Astrocyte of the hippocampus (primary cell): ENCODE measurements at places on chromosomes 3 and 15.

GRCh38 chr15:67132276-67132675 lies 66.9 kb downstream of the SMAD3 start:
- DNase-seq = no peak

DNA sequence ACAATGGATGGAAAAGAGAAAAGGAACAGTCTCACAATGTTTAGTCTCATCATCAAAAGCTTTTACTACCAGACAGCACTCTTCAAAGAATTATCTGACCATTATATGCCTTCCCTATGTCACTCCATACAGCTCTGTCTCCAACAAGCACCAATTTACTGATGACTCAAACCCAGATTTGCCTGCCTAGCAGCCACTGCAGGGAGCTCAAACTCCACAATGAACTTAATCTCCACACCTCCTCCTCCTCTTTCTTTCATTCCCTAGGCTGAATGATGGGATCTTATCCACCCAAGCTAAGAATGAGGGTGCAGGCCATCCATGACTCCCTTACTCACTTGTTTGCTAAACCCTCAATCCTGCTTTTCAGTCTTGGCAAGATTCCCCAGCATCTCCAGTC lies 45.5 kb downstream of the NBEAL2 start:
- peak; percentile 51 for DNase-seq

DNA sequence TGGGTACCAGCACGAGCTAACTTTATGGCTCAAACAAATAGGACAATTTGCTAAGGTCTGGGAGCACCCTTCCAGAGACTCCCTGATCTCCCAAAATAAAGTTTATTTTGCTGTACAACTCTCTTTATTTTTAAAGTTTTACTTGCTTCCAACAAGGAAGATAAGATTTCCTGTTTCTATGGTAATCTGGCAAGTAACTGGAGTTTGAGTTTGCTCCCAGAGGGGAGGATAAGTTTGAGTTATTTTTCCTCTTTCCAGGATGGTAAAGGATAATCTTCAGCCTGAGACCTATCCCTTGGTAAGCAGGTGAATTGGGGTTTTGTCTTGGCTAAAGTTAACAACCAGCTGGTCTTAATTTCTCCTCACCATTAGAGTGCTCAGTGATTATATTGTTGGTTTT lies 1019.4 kb upstream of the ALCAM start:
- no peak for DNase-seq

- peak; percentile 81 for DNase-seq
These were observed 68.0 kb upstream of the ONECUT1 start for GRCh38 chr15:52857937-52858781.

DNA sequence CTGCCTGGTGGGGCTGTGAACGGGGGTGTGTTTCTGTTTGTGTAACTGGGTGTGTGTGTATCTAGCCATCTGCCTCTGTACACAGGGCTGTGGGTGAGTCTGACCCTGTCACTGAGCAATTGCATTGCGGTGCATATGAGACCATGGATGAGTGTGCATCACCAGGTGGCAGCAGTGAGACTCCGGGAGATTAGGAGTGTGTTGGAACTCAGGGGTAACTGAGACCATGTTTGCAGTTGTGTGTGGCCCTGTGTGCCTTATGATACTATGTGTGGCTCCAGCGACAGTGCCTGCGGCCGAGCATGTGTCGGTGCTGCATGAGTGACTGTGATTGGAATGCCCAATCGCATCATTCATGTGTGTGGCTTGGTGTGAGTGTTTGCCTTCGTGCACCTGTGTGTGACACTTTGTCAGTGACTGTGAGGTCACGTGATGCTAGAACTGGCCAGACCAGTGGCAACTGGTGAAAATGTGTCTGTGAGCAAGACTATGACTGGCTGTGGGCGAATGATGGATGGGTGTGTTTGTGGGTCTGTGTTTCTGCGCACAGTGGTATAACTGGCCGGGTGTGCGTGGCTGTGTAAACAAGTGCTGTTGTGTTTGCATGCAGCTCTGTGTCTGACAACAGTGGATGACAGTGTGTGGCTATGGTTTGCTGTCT lies 14.0 kb downstream of the VILL start:
- peak; percentile 83 for DNase-seq

DNA sequence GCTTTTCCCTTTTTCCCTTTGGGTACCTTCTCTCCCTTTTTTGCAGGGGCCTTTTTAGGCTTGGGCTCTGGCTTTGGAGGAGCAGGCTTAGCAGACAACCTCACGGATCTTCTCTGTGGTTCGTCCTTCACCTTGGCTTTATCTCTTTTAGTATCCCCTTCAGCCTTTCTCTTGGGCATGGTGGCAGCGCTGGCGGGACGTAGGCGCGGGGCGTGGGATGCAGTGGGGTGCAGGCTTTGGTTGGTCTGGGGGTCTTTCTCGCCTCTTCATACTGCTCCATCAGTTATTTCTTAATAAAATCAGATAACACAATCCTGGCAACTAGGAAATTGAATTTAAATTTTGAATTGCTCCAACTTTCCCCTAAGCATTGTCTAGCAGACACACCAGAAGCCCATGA lies 11.3 kb upstream of the ATP1B3 start:
- no peak for DNase-seq

DNA sequence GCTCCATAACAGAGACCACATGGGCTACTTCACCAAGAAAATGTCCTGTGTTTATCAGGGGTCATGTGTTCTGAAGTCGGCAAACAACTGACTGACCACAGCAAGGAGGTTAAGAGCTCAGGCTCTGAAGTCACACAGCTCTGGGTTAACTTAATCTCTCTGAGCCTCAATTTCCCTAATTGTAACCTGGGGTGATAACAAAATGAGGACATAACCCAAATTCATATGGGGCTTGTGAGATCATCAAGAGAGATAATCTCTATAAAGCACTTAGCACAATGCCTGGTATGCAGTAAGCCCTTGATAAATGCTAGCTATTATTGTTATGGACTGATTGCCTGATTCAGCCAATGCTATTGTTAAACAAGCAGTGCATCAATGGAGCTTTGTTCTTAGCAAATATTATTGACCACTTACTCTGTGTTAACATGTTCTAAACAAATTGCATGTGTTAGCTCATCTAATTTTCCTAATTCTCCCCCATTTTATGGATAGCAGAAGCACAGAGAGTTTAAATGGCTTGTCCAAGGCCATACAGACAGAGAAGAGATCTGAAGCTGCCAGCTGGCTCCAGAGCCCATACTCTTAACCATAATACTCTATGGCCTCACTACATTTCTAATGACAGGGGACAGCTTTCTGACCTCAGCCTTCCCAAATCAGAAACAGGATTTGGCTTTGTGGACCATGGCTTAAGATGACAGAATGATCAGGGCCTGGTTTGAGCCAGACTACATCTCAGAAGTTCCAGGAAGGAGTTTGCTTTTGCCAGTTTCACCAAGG lies 78.3 kb downstream of the SHQ1 start:
- no peak for DNase-seq

GRCh38 chr3:136994772-136995516 lies 37.2 kb downstream of the IL20RB start:
- peak; percentile 80 for DNase-seq

DNA sequence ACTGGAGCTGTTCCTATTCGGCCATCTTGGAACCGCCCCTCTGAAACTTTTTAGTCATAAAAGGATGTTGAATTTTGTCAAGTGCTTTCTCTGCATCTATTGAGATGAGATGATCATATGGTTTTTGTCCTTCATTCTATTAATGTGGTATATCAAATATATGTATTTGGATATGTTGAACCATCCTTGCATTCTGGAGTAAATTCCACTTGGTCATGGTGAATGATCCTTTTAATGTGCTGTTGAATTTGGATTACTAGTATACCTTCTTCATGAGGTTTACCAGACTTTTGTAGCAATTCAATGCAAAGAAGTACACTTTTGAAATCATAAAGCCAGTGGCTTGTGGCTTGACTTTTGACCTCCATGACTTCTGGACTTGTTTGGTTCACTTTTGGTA lies 33.4 kb upstream of the XRN1 start:
- DNase-seq = no peak

- DNase-seq = no peak
These were observed 104.3 kb upstream of the FRMD4B start for GRCh38 chr3:69490235-69490634.

- DNase-seq = no peak
These were observed 46.0 kb downstream of the TEX9 start for GRCh38 chr15:56411122-56411749.

DNA sequence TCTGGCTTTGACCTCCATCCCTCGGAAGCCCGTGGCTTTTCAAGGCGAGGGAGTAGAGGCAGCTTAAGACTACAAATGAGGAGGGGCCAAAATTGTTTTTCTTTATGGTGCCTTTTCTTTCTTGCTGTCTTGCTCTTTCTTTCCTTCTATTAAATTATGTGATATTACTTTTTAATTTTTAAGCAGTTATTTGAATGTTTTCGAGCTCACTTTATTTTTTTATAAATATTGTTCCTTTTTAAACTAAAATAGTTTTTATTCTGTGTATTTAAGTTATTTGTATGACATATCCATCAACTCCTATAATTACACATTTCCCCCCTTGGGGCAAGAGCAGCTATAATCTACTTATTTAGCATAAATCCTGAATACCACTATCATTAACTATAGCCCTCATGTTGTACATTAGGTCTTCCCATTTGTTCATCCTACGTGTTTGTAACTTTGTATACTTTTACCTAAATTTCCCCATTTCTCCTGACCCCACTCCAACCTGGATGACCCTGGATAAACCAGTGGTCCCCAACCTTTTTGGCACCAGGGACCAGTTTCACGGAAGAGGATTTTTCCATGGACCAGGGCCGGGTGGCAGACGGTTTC lies 622 bp upstream of the PLSCR1 start:
- DNase-seq = no peak

GRCh38 chr15:78178064-78178463 lies 28.9 kb downstream of the IDH3A start:
- DNase-seq = no peak

DNA sequence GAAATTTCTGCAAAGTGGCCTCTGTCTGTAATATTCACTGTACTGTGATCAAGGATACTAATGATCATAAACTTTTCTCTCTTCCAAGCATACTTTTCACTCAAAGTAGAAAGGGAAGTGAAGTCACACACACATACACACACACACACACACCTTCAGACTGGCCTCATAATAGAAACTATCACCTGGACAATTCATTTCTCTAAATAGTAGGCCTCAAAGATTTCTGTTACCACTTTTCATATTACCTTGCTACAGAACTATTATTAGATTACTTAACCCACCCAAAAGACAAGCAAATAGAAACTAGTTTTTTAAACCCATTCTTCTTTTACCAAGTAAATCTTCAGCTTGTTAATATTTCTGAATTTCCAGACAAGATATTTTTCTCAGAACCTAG lies 12.2 kb downstream of the CPB1 start:
- DNase-seq = no peak

- DNase-seq = no peak
These were observed 167.1 kb upstream of the WNT5A start for GRCh38 chr3:55654123-55654760.

DNA sequence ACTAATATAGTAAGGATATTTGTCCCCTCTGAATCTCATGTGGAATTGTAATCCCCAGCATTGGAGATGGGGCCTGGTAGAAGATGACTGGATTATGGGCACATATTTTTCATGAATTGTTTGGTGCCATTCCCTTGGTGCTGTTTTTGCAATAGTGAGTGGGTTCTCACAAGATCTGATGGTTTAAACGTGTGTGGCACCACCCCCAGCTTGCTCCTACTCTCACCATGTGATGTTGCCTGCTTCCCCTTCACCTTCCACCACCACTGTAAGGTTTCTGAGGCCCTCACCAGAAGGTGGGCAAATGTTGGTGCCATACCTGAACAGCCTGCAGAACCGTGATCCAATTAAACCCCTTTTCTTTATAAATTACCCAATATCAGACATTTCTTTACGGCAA lies 28.1 kb upstream of the SERPINI2 start:
- DNase-seq = no peak

- no peak for DNase-seq
These were observed 1.6 kb downstream of the FAM131A start for GRCh38 chr3:184339001-184339400.

DNA sequence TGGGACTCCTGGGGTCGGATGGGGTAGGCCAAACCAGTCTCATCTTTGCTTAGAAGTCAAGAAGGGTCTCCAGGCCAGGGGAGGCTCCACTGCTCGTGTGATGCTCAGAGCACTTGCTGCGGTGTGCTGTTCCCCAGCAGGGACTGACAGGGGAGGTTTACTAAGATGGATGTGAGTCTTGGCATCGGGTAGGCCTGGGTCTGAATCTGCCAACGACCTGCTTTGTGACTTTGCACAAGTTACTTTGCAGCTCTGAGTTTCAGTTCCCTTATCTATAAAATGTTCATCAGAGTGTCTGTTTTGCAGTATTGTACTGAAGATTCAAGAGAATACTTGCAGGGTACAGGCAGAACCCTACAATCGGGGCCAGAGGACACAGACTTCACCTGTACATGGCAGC lies 17.3 kb upstream of the CDCP1 start:
- no peak for DNase-seq

DNA sequence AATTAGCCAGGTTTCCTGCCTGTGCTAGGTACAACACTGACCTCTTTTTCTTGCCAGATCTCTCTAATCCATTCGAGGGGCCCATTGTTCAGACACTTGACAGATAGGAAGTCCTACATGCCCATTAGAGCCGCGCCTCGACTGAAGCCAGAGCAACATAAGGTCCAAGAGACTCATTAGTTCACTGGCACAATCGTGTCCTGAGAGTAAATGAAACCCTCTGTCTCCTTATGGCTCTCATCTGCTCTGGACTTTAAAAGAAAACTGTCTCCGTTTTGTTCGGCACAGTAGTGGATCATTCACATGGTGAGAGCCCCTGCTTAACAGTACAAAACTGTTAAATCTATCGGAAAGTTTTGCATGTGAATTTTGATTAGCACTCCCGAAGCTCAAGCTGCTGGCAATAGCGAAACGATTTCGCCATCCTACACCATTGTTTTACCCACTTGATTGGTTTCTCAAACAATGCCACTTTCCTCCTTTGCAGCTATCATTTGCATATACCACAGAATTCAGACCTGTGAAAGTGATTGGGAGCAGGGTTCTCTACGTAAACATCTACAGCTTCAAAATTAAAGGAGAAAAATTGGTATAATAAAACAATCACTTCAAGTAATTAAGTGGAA lies 19.0 kb upstream of the C15orf61 start:
- DNase-seq = peak; percentile 37

DNA sequence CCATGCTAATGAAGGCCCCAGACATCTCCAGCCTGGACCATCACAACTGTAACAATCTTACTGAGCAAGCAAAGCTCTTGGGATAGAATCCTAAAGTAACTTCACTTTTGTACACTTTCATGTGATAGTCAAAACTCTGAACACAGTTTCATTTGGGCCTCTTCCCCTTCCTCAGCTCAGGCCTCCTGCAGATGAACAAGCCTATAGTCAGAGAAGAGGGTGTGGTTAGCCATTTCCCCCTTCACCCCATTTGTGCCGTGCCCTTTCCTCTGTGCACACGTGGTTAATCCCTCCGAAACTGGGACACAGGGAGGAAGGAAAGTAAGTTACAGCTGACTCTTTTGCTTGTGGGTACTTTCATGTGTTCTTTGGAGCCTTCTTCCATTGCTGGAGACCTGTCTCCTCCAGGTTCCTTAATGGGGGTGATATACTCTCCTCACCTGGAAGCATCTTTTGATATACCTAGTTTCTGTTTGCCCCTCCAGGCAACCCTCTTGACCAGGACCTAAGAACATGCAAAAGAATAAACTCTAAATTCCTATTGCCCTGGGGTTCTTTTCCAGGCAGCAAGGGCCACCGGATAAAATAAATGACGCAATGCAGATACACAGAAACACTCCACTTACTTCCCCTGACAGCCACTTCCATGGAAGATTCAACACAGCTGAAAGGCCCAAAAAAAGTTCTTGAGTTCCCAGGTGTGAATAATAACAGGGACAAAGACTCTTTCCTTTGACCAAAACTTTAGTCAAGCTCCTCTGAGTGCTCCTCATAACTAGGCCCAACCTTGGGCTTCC lies 29.6 kb upstream of the CSTA start:
- no peak for DNase-seq

- DNase-seq = no peak
These were observed 13.3 kb downstream of the VILL start for GRCh38 chr3:38003817-38004414.
